Astrocyte of the cerebellum (primary cell): ENCODE measurements at places on chromosomes 1 and 21.

DNA sequence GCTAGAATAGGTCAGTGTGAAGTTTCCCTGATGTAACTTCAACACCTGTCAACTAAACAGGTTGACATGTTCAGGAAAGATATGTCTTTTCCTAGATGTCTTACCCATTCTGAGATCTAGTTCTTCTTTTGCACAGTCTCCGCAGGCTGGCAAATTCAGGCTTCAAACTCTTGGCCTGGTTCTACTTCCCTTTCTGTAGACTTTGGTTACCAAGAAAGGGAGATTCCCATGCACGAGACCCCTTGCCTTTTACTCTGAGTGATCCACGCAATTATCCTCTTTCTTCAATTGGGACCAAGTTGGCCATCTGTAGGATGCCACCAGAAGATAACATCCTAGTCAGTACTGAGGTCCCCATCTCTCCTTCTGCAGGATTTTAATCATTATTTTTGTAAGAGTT is 2.0 kb downstream of the CFAP45 start:
- no peak for DNase-seq

- DNase-seq: peak; percentile 26
These were observed 190.4 kb downstream of the NCAM2 start for GRCh38 chr21:21188513-21189195.

DNA sequence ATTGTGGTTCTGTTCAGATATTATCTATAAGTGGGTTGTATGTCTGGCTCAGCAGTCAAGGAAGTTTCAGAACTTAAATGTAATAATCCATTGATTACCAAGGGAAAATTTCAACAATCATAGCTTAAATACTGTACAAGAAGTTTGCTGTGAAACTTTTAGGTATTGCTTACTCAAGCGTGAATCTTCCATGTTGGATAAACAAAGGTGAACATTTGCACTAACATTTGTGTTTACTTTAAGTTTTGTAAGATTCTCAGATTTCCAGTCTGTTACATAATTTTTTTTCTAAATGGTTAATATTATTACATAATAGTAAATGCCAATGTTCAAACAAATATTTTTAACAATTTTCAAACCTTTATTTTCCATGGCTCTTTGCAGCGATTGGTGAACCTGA is 285.6 kb downstream of the NCAM2 start:
- no peak for DNase-seq

- DNase-seq: no peak
These were observed 122.6 kb downstream of the CRYAA start for GRCh38 chr21:43291347-43291950.

GRCh38 chr1:228897901-228898300 is 162.6 kb downstream of the RHOU start:
- no peak for DNase-seq

GRCh38 chr1:31063631-31064030 is 1.9 kb downstream of the PUM1 start:
- no peak for DNase-seq

GRCh38 chr1:96519851-96520578 is 201.6 kb upstream of the PTBP2 start:
- peak; percentile 86 for DNase-seq

DNA sequence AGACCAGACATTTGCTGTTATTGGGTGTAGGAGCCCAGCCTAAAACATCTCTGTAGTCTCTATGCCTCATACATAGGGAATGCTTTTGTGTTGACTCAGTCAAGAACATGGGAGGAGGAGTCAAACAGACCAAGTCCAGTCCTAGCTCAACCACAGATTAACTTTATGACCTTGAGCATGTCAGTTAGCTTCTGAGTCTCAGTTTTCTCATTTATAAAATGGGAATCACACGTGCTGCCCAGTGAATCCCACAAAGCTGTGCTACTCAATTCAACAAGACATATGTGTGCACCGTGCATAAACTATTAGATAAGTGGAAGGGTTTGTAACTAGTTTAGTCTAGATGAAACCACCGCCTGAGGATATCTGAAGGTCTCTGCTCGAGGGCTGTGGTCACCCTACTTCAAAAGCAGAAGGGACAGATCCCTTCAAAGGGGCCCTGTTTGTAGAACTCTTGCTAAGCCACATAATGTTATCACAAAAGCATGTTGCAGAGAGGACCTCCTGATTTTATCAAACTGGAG is 109.5 kb upstream of the NFIA start:
- DNase-seq: peak; percentile 41

DNA sequence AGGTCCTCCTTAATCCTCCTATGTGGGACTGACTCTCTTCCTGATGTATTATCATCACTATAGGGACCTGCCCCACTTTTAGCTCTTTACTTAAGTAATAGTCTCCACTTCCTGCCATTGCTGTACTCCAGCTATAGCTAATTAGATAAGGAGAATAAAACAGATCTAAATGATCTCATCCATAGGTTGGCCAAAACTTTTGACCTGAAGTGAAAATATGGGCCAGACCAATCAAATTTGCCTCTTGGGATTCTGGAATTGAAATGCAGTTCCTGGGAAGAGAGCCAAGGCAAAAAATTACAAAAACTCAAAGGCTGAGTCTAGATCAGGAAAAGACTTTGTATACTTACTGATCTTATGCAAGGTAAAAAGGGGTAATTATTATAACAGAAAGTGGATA is 36.1 kb upstream of the PDE4B start:
- no peak for DNase-seq

GRCh38 chr1:59828160-59828559 is 13.4 kb downstream of the HOOK1 start:
- no peak for DNase-seq

DNA sequence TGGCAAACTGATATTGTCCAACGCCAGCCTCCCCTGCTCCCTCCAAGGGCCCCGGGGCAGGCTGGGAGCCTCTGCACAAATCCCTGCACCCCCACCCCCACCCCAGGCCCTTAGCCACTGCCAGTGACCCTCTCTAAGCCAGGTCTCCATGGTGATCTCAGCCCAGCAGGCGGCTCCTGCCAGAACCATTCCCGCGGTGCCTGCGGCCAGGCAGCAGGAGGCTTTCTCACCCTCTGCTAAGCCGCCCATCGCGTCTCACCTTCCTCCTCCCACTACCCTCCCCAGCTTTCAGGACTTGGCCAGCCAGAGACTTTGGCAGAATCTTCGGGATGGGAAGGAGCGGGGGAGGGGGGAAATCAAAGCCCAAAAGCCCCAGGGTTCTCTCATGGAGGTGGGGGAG is 46.8 kb upstream of the WASF2 start:
- DNase-seq: peak; percentile 84

- peak; percentile 19 for DNase-seq
These were observed 705 bp downstream of the UROD start for GRCh38 chr1:45012639-45013278.

DNA sequence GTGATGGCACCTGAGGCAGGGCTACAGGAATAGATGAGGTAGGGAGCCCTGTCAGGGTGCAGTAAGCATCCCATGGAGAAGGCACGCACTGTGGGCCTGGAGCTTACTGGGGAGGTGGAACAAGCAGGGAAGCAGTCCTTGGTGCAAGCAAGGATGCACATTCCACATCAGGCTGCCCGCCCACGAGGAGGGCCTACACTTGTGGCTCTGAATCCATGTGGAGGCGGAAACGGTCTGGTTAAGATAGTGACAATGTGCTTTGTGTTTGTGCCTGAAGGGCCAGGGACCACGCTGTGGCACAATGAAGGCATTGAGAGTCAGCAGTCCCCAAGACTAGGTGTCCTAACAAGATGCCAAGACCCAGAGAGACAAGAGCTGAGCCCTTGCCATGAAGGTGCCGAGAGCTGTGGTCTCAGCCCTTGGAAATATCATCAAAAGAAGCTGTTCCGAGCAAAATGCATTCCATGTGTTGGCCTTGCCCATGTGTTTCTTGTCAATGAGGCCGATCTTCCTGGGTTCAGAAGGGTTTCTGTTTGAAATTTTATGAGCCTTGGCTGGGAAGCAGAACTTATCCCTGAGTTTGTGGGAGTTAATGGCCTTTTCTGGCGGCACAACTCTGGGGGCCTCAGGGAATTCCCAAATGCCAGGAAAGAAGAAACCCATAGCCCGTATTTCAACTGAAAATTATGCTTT is 111.9 kb downstream of the NGF start:
- no peak for DNase-seq

- no peak for DNase-seq
These were observed 6.0 kb downstream of the GORAB start for GRCh38 chr1:170537798-170538503.

GRCh38 chr21:45330075-45330781 is 42.5 kb upstream of the POFUT2 start:
- peak; percentile 71 for DNase-seq

DNA sequence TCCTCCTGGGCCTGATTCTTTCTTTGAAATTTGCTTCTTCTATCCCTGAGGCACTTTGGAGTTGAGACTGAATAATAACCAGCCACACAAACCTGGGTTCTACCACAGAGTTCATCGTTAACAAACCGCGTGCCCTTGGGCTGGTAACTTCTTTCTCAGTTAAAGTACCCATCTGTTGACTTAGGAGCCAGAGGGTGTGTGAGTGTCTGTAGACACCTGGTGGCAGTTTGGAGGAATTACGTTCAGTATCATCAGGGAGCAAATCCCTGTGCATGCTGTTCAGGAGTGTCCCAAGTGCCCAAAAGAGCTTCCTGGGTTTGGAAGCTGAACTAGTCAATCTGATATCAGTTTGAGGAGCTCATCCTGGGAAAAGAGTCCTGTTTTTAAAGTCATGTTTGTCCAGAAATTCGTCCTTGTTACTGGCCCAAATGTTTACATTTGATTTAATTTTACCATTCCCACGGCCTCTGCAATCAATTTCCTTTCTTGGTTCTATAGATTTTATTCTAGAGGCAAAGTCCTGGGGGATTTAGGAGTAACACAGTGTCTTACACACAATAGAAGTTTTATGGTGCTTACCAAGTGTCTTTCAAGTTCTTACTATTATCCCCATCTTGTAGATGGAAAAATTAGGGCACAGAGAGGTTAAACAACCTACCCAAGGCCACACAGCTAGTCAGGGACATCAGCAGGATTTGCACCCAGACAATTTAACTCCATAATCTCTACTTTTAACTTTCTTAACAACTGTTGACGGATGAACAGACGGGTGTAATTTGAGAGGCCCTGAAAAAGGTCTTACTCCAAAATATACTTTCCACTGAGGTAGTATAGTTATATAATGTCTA is 26.7 kb upstream of the RPTN start:
- DNase-seq: peak; percentile 56

DNA sequence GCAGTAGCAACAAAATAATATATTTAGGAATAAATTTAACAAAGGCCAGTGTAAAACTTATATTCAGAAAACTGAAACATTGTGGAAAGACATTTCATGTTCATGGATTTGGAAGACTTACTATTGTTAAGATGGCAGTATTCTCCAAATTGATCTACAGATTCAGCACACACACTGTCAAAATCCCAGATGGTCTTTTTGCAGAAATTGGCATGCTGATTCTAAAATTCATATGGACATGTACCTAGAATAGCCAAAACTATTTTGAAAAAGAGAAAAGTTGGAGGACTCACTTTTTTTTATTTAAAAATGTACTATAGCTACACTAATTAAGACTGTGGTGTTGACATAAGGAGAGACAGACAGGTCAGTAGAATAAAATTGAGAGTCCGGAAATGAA is 32.0 kb upstream of the SH3D21 start:
- DNase-seq: no peak

- no peak for DNase-seq
These were observed 11.4 kb downstream of the MAST2 start for GRCh38 chr1:45814776-45815175.

- no peak for DNase-seq
These were observed 186.7 kb upstream of the NFIA start for GRCh38 chr1:60895701-60896100.

DNA sequence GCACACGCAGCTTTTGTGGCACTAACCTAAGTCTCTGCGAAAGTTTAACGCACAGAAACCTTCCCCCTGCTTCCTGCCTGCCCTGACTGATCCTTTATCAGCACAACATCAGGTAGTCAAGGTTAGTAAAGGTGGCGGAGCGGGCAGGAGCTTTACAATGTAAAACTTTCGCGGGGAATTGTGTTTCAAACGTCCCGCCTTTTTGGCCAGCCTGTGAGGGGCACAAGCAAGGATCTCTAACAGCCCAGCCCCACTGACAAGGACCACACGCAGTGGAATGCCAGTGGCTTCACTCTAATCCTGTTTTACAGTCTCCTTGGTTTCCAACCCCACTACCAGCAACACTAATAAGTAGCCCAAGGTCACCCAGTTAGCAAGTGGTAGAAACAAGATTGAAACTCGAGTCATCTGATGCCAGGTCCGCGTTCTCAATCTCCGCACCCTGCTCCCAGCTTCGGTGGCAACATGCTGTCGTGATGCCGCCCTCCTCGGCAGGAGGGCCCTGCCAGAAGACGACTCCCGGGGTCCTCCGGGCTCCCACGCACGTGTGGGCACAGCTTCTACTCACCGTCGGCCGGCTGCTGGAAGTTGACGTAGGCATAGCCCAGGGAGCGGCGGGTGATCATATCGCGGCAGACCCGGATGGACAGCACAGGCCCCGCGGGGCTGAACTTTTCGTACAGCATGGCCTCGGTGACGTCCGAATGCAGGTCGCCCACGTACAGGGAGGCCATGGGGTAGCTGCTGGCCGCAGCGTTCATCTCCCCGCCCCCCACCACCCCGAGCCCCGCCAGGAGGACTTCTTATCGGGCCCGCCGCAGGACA is 1.2 kb downstream of the PABPC4 start:
- no peak for DNase-seq

GRCh38 chr1:193283016-193283415 is 96.6 kb upstream of the B3GALT2 start:
- peak; percentile 80 for DNase-seq

DNA sequence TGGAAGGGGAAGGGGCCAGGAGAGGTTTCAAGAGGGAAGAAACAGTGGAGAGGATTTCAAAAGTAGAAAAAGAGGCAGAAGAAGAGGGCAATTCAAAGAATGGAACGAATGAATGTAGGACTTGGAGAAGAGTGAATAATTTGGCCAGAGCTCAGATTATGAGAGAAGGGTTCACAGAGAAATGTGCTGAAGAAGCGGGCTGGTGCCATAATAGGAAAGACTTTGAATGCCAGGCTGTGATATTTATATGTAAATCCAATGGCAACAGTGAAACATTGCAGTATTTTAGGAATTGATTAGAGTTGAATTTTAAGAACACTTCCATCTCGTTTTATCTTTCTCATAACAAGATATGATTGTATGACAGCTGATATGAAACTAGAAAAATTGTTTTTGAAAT is 36.0 kb upstream of the ANGPTL7 start:
- no peak for DNase-seq

GRCh38 chr21:41164052-41164451 is 3.9 kb upstream of the BACE2 start:
- no peak for DNase-seq

DNA sequence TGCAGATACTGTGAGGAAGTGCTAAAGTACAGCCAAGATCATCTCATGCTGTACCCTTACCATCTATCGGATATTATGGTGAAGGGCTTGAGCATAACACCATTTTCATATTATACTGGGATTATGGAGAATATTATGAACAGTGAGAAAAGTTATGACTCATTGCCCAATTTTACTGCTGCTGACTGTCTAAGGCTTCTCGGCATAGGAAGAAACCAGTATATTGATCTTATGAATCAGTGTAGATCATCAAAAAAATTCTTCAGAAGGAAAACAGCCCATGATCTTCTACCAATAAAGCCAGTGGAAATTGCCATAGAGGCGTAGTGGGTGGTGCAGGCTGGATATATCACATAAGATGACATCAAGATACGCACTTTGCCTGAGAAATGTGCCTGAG is 47.7 kb downstream of the PPIAL4G start:
- no peak for DNase-seq

- DNase-seq: peak; percentile 84
These were observed 384.9 kb downstream of the HLX start for GRCh38 chr1:221263831-221264767.
